Dorsolateral prefrontal cortex (tissue), 122 donors: ENCODE measurements at places on chromosomes 2 and 18.

- peak; percentile 12 for DNase-seq
Observed at GRCh38 chr2:146954544-146954943, 890.3 kb upstream of the ACVR2A start.

GRCh38 chr2:177489719-177490301 lies 97.2 kb downstream of the AGPS start:
- DNase-seq = no peak

- DNase-seq = no peak
Observed at GRCh38 chr2:10373931-10374330, 71.2 kb downstream of the HPCAL1 start.

- no peak for DNase-seq
Observed at GRCh38 chr2:241248897-241249296, 60.4 kb downstream of the ANO7 start.

DNA sequence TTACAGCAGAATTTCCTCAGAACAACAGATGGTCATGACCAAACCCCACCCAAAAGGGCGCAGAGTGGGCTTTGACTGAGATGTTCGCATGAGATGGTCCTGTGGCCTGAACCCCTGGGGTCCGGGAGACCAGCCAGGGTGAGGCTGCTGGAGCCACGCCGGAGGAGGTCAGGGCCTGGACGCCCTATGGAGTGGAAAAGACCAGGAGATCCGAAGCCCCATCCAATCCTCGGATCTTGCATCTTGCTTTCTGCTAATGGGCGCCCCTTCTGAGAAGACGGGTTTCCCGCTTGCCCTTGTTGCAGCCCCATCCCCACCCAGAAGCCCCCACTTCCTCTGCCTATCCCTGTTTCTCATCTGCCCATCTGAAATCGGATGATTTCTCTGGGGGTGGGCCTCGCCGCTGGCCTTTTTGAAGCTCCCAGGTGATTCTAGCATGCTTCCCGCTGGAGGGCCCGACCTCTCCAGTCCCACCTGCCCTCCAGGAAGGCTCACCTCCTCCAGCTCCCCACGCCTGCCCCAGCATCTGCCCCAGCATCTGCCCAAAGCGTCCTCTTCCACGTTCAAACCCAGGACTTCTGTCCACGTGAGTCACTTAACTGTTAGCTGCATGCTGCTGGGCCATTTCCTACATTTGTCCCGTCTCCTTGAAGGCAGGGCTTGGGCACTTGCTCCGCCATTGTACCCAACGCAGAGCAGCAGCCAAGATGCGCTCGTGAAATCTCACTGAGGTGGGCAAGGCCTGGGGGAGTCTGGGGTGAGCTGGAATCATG lies 4.3 kb upstream of the CNDP1 start:
- DNase-seq = no peak

- DNase-seq = no peak
Observed at GRCh38 chr18:64271246-64271645, 122.4 kb upstream of the LINC00305 start.

DNA sequence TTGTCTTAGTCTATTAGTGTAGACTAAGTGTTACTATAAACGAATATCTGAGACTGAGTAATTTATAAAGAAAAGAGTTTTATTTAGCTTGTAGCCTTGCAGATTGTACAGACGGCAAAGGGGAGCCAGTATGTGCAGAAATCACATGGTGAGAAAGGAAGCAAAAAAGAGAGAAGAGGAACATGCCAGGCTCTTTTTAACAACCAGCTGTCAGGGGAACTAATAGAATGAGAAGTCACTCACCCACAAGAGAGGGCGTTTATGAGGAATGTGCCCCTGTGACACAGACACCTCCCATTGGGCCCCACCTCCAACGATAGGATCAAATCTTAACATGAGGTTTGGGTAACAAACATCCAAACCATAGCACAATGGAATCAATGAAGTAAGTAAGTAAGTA lies 20.6 kb upstream of the ZNF804A start:
- no peak for DNase-seq

DNA sequence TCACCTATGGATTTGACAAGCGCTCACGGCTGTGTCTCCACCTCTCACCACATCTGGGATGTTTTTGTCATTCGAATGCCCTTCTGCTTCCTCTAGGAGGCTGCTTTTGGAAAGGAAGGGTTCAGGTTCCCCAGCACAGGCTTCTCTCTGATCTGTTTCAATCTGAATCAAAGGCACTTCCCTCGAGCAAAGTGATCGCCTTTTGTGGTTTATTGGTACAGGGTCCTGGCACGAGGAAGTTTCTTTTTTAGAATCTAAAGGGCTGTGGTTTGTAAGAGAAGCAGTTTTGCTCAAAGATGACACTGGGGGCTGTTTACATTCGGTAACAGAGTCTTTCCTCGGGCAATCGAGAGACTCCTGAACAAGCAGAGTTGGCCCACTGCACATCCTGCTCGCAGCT lies 145.0 kb downstream of the DAW1 start:
- no peak for DNase-seq

DNA sequence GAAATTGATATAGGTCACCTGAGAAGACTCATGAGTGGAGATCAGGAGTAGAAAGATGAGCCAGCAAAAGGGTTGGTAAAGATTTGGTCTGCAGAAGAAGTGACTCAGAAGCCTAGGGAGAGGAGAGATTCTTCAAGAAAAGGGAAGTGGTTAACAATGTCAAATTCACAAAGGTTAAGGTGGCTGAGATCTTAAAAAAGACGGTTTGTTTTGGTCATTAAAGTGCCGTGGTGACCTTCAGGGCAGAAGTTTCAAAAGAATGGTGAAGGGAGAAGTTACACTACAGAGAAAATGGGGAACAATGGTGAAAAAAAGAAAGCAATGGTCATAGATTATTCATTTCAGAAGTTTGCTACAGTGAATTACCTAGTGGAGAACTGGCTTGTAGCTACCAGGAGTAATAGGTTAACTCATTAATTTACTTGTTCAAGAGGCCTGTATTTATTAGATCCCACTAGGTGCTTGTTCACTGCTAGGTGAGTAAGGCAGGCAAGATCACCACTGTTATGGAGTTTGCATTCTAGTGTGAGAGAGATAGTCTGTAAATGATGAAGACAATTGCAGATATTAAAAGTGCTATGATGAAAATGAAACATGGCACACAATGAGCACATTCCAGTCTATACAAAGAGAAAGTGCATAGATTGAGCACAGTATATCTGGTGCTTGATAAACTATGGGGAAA lies 43.0 kb downstream of the FBXO48 start:
- no peak for DNase-seq

DNA sequence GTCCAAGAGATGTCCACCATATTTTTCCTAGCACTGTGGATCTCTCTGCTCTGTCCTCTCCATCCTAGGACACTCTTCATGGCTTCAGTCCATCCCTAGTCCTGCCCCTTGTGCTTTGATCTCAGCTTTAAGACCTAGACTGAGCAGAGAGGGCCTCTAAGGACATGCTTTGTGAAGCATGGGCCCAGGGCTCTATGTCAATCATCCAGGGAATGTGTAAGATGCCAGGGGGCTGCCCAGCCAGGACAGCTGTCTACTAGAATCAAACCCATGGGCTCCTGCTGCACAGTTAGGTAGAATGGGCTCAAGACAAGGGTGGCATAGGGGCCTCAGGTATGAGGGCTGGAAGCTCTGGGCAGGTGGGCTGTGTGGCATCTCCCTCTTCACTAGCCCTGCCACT lies 24.9 kb downstream of the TET3 start:
- DNase-seq = no peak

DNA sequence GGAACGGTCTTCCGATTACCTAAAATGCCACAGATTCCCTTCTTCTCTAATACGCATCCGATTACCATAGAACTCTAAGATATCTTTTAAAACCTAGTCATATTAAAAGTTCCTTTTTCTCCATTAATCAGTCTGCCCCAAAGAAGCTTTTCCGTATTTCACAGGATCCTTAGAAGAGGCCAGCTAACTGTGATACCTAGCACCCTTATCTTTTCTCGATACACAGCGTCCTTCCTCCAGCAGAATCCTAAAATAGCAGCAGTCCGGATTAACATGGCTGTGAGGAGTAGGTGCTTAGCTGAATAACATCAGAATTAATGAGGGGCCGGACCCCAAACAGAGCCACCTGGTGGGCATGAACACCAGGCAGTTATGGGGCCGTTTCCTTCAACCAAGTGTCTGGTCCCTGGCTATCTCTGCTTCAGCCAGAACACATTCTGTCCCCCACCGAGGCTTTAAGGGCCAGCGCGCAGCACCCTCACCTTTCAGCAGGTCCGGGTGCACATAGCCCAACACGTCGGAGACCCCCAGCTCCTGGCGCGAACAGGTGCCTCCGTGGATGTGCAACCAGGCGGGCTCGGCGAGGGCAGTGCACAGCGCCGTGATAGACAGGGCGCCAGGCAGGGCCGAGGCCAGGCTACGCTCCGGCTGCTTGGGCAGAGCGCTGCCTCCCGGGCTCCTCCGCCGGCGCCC lies 995 bp downstream of the TMEM127 start:
- DNase-seq = no peak

- no peak for DNase-seq
Observed at GRCh38 chr2:220795705-220796104, 776.4 kb downstream of the EPHA4 start.

- DNase-seq = no peak
Observed at GRCh38 chr2:190626641-190627210, 22.2 kb upstream of the NAB1 start.

GRCh38 chr18:43916984-43917383 lies 639.7 kb upstream of the SYT4 start:
- no peak for DNase-seq
